ENCODE measurements at places on chromosomes 4 and X. TPM values are rescaled to one million over a fixed set of nuclear protein-coding genes. Genes with fewer than 3 reads are reported as not detected.

The SPP1 gene
- 1,528 TPM for total RNA-seq

The PPP3CA gene
- total RNA-seq: 16.5 TPM

The BEX4 gene
- 4.5 TPM for total RNA-seq

The VCX3B gene
- not detected for total RNA-seq
